ENCODE measurements at places on chromosomes 11 and 22.

DNA sequence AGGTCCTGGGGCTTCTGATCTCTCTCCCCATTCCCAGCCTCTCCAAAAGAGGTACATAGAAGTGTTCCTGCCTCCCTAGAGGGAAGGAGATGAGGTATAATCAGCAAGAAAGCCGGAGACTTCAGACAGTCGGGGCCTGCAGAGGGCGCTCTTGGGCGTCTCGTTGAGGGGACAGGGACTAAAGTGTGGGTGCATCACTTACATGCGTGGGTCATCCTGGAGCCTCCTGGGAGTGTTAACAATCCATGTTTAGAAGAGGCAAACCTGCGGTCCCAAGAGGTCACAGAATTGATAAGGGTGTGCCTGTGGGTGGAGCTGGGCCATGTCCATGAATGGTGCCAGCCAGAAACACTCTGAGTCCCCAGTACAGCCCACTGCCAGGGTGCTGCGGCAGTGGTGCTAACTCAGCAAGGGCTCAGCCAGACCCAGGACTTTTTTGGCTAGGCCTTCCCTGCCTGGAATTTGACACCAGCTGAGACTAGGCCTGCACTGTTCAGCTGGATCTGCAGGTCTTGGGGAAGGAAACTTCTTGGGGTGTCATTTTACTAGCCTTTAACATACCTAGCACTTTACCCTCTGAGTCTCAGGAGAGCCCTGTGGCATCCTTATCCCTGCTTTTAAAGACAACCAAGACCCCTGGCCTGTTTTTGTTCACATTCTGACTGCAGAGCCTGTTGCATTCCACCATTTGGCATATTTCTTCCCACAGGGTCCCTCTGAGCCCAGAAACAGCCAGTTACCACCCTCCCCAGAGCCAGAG, 5.5 kb downstream of the YDJC start:
- no peak for DNase-seq

DNA sequence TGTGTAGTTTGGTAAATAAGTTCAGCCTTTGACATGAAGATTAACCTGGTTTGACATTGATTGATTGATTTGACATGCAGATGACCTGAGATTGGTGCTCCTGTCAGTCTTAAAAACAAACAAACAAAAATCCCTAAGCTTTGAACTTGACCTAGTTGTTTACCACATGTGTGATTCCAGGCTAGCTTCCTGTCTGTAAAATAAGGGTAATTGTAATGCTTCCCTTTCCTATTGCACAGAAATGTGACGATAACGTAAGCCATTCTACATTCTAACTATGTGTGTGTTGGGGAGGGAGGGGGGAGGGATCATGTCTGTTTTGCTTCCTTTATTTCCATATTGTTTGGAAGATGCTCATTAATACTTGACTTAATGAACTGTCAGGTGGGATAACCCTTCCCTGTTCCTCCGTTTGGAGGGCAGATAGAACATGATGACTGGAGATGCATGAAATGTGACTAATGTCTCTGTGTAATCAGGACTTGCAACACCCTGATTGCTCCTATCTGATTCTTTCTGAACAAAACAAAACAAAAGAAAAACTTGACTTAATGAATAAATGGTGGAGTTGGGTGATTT, 106.1 kb upstream of the CLMP start:
- DNase-seq: no peak

DNA sequence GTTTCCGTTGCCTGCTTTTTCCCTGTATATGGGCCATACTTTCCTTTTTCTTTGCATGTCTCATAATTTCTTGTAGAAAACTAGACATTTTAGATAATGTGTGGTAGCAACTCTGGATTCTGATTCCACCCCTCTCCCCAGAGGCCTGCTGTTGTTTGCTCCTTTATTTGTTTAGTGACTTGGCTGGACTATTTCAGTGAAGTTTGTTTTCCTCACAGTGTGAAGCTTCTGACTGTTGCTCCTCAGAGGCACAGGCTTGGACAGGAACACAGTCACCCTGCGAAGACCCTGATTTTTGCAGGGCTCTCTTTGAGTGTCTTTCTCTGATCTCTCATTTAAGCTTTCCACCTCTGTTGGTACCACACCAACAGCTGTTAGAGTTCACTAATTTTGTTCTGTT, 72.5 kb downstream of the SWAP70 start:
- DNase-seq: no peak

DNA sequence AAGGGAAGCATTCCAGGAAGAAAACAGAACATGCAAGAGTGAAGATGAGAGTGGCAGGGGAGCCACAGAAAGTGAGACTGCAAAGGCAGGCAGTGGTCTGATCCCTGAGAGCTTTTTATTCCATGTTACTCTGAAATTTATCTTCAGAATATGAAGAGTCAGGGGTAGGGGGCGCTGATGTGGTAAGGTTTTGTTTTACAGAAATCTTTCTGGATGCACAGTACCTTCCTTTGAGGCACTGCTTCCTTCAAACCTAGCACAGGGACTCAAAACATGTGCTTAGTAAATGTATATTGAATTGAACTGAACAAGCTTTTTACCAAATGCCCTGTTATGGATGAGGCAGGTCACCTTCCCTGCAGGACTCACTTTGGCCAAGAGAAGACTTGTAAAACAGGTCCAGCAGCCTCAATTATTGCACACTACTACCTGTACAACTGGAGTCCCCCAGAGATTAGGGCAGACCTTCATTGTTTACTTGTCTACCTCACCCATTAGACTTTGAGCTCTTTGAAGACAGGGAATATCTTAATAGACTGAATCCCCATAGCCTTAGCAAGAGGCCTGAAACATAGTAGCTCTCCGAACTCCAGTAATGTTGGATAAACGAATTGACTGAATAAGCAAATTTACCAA, 2.2 kb downstream of the PAK1 start:
- no peak for DNase-seq

DNA sequence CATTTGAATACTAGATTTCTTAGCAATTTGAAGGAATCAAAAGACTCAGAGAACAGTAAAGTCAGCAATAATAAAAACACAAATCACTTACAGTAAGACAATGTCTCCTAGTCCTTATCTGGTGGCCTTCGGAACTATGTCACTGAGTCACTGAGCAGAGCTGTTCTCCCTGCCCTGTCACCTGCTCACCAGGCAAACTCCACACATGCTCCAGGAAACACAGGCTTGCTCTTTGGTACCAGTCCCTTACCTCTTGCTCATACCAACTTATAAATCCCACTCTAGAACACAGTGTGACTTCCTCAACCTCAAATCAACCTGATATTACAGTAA, 81.1 kb upstream of the CHRM4 start:
- DNase-seq: no peak

- DNase-seq: no peak
Measured at GRCh38 chr22:37309211-37310074, 27.1 kb downstream of the CYTH4 start.

DNA sequence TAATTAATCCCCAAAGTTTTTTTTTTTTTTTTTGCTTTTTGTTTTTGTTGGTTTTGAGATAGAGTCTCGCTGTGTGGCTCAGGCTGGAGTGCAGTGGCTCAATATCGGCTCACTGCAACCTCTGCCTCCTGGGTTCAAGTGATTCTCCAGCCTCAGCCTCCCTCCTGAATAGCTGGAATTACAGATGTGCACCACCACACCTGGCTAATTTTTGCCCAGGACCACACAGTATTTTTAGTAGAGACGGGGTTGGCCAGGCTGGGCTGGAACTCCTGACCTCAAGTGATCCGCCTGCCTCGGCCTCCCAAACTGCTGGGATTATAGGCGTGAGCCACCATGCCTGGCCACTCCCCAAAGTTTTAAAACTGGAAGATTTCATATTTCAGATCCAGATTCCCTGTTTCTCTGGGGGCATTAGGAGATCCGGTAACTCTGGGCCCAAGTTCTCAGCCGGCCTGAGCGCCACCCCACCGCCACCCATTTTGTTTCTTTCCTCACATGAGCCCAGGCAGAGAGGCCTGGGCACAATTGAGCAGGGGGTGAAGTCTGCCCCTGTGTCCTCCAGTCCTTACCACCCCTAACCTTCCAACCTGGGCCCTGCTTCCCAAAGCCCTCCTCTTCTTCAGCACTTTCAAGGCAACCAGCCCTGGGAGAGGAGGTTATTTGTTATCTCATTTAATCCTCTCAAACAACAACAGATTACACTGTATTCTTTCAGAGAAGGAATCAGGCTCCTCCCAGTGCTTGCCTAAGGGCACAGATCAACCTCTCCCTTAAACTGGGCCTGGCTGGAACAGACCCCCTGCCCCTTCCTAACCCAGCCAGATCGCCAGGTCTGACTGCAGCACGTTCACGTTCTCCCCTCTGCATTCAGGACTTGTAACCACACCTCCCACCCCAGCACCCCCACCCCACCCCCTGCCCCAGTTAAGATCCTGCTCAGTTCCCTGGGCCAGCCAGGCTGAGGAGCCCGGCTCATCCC, 1.9 kb upstream of the CSNK1E start:
- DNase-seq: no peak

GRCh38 chr11:104061853-104062521, 25.5 kb downstream of the DDI1 start:
- DNase-seq: no peak

GRCh38 chr22:46507451-46508425, 29.7 kb downstream of the CELSR1 start:
- no peak for DNase-seq

GRCh38 chr22:49715450-49715849, 112.2 kb downstream of the BRD1 start:
- no peak for DNase-seq

DNA sequence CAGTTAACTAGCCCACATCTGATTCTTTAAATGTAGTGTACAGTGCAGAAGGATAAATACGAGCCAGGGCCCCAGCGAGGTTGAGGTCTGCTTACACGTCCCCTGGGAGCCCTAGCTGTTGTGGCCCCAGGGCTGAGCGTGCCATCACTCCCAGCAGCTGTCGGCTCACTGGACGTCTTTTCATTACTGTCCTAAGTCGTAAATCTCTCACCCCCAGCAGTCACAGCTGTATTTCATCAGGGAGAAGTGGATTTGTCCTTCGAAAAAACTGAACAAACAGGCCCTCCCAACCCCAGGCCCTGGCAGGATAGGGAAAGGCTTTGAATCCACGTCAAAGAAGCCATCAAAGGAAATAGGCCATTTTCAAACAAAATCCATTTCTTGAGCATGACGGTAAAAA, 110.4 kb upstream of the CSNK2A3 start:
- peak; percentile 79 for DNase-seq

DNA sequence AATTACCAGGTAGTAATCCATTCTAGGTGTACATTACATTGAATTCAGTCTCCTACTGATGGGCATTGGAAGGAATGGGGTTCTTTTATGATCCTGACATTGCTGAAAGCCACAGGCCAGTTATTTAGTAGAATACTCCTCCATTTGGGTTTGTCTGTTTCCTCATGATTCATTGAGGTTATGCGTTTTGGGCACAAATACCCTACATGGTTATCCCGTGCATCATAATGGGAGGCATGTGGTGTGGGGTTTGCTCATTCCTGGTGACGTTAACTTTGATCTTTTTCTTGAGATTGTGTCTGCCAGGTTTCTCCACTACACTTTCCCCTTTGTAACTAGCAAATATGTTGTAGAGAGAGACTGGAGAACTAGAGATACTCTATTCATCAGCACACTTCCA, 5.5 kb downstream of the FOLR3 start:
- no peak for DNase-seq

DNA sequence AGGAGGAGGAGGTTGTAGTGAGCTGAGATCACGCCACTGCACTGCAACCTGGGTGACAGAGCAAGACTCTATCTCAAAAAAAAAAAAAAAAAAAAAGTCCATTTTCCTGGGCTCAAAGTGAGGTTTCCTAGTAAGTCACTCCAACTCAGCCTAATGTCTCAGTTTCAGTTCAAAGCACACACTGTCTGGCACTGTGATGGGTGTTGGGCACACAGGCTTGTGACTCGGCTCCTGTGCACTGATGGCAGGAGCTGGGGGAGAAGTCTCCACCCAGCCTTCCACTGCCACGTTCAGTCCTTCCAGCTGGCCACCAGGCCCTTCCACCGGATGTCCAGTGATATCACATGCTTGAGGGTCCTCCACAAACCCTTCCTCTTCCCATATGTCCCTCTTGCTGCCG, 186.0 kb downstream of the CEP164 start:
- DNase-seq: no peak

DNA sequence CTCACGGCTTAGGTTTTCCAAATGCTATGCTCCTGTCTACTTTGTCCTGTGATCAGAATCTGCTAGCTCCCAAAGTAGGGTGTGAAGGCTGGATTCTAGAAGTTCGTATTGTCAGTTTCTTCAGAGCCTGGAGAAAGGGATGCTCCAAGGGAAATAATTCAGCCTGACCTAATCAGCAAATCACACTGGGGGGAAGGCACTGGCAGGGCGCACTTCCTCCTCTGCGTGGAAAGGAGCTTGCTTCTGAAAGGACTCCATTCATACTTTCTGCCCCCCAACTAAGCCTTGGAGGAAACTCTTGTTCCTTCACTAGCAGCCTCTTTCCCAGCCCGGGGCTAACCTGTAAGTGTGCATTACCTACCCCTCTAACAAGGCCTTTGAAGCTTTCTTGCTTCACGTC, 165.9 kb downstream of the NAV2 start:
- DNase-seq: no peak

- DNase-seq: no peak
Measured at GRCh38 chr22:38315823-38316363, 1.3 kb downstream of the CSNK1E start.

GRCh38 chr11:63910675-63911074, 6.3 kb downstream of the RCOR2 start:
- no peak for DNase-seq

DNA sequence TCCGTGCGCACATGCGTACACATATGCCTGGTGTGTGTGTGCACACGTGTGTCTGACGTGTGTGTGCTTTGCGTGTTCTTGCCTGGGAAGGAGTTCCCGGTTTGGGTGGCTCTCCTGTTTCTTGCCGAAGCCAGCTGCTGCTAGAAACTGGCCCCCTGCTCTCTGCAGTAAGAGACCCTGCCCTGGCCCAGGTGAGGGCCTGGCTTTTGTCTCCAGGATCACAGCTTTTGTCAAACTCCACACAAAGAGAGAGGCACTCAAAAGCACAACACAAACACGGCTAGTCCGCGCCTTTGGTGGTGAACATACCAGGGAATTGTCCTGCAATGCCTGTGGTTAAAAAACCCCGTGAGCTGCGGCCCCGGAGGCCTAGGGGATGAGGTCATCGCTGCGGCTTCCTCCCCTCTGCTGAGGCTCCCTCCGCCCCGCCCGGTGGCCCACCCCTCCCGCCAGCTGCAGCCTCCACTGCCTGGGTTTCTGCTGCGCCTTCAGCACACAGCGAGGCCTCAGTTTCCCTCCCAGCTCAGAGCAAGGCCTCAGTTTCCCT, 88.9 kb downstream of the KCNQ1 start:
- no peak for DNase-seq

GRCh38 chr11:67055812-67056211, 835 bp upstream of the RHOD start:
- DNase-seq: no peak

GRCh38 chr22:46996595-46997310, 234.3 kb downstream of the TBC1D22A start:
- no peak for DNase-seq

Data from NCI-H1417 (cell line).